Inflammatory macrophage treated with lipopolysaccharide for 4 hours (primary cell): ENCODE measurements at places on chromosomes 2 and 18.
A peak's percentile ranks its signal among the peaks of the same experiment; 100 is the strongest.

DNA sequence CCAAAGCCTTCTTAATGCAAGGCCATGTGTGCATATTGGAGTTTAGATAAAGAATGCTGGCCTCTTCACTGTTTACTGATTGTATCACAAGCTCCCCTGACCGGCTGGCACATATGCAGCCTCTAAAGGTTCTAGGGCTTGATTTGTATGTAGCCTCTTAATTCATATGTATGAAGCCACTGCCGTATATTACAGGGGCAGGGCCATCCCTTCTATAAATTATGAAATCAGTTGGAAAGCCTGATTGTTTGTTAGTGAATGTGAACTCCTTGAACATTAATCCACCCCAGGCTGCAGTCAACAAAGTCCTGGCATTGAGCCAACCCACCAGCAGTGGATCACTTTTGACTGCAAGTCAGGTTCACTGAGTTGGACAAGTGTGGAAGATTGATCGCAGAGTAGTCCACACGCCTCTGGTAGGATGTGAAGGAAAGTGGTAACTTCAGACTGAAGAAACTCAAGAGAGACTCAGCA lies 61.6 kb upstream of the PARD3B start:
- no peak for DNase-seq

- peak; percentile 10 for DNase-seq
Measured at GRCh38 chr2:85257359-85257969, 70.3 kb downstream of the TGOLN2 start.

DNA sequence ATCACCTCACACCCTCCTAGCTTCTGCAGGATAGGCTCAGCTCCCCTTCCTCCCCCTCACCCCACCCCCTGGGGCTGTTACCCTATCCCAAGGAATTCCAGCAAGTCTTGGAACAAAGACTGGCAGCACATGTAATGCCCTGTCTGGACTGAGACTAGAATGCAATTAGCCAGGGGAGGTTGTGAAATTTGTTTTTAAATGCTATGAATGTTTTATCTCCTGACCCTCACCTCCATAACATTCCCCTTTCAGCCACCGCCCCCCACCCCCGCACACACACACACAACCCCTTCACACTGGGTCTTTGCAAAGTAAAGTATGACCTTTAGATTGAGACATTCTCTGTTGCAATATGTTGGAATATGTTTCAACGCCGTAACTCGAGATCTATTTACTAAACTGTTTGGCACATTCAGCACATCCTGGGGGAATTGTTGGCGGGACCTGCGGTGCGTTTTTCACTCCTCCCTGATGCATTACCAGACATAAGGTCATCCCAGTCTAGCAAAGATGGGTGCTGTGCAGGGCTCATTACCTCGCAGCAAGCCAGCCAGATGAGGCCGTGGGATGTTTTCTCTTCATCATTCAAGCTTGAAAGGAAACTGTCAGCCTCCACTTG lies 290.7 kb upstream of the SLC14A2 start:
- no peak for DNase-seq

DNA sequence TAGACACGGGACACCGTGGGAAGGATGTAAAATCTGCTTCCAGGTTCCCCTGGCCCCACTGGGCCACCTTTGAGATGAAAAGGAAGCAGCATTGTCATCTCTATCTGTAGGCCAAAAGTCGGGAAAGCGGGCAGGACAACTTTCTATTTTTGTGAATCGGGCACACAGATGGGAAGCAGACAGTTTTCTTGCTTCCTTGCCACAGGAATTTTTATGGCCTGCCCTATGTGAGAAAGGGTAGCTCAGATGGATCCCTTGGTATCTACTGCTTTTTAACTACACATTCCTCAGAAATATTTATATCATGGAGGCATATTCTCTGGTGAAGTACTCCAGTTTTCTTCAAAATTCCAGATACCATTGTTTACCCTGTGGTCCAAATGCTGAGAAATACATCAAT lies 735.5 kb downstream of the CBLN2 start:
- no peak for DNase-seq

DNA sequence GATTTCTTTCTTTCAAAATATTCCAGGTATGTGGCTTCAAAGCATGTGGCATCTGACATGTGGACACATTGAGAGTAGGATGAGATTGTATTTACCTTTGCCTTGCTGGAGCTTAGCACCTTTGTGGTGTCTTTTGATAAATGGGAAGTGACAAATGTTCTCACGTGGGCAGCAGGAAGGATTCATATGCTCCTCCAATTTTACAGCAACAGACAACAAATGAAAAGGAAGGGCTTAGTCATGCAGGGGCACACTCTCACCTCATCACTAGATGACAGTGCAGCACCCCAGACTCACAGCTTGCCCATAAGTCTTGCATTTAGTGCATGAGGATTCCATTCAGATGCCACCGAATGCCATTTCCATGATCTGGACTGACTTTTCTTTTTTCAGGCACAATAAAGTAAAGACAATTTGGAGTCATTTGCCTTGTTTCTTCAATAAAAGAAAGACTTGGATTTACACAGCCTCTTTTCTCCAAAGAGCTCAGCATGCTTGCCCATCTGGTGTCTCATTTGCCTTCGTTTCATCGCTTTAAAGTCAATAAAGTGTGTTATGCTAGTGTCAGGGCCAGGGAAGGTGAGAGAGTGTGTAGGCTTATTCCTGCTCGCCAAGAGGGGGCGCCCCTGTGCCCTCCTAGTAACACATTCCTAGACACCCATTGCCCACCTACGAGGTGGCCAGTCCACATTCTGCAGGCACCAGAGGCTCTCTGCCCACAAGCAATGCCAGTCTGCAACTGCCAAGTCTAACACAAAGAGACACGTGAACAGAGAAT lies 39.6 kb upstream of the DAPL1 start:
- no peak for DNase-seq

DNA sequence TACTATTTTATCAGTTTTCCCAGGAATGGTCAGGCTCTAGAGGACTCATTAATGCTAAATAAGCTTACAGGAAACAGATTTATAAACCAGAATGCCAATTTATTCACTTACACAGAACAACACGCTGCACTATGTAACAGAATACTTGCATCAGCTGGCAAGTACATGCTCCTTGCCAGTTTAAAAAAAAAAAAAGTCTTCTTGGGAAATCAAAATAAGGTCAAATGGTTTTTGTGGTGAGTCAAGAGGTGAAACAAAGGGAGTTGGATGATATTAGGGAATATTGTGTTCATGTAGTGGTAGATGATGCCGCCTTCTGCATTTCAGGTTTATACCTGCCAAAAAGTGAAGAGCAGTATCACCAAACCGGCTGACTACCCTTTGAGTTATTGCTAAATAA lies 1322.1 kb upstream of the ZEB2 start:
- no peak for DNase-seq

GRCh38 chr2:60354713-60355112 lies 198.7 kb downstream of the BCL11A start:
- no peak for DNase-seq

DNA sequence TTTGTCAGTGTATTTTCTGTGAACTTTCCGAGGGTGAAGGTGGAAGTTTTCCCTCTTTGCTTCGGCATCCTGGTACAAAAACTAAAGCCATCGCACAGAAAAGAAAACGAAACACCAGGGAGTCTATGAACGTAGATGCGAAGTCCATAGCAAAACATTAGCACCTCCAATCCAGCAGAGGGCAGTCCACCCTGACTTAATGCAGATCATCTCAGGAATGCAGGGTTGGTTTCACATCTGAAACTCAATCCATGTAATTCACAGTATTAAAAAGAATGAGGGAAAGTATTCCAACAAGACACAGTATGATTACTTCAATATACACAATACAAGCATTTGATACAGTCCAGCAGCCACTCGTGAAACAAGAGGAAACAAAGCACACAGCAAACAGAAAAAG lies 70.8 kb downstream of the RTP5 start:
- no peak for DNase-seq

DNA sequence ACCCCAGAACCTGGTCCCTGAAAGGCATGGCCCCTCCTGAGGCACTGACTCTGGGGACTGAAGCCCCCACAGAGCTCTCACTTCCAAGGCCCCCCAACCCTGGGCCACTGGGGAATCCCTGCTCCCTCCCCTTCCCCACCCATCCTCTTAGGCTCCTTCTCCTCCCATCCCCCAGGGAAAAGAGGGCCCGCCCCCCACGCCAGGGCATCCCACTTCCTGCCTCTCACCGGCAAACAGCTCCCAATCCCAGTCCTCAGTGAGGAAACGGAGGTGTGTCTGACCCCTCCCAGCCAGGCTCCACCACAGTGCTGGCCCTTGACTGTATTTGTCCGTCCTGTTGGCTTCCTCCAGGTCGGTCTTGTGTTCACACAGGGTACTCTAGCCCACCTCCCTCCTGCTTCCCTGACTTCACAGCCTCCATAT lies 35.0 kb upstream of the PTMA start:
- no peak for DNase-seq

- no peak for DNase-seq
Measured at GRCh38 chr2:135993421-135993820, 8.0 kb upstream of the DARS1 start.

GRCh38 chr2:74688881-74689280 lies 34.8 kb downstream of the SEMA4F start:
- DNase-seq, result no peak

DNA sequence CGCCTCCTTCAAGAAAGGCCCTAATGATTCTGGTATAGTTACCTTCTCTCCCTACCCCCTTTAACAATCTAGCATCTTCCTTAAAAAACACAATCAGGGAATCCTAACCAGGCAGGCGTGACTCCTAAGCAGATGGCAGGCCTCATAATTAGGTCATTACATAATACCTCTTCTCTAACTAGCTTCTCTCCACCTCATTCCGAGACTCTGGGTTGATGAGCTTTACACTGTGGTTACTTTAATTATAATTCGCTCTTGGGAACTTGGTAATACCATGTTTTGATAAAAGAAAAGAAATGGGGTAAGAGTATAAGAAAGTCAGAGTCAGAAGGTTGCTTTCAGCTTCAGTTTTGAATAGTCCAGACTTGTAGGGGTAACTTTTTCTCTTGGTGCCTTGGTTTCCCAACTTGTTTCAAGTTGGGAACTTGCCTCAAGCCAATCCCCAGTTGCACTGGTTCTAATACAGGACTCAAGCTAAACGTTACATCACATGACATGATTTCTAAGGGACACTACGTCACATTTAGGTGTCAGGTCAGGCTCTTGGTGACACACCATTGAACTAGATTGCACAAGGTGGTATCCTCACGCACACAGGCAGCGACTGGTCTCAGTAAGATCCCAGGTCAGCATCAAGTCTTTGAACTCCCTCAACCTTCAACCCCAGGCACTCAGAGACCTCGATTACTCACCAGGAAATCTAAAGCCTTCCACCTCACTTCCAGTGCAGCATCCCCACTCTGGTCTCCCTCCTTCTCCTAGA lies 59.2 kb downstream of the AAK1 start:
- peak; percentile 63 for DNase-seq

- DNase-seq, result no peak
Measured at GRCh38 chr2:104897515-104898184, 43.7 kb downstream of the POU3F3 start.

GRCh38 chr2:233982421-233983121 lies 65.4 kb downstream of the TRPM8 start:
- DNase-seq, result no peak

- DNase-seq, result no peak
Measured at GRCh38 chr2:166357068-166357949, 18.4 kb downstream of the SCN9A start.

DNA sequence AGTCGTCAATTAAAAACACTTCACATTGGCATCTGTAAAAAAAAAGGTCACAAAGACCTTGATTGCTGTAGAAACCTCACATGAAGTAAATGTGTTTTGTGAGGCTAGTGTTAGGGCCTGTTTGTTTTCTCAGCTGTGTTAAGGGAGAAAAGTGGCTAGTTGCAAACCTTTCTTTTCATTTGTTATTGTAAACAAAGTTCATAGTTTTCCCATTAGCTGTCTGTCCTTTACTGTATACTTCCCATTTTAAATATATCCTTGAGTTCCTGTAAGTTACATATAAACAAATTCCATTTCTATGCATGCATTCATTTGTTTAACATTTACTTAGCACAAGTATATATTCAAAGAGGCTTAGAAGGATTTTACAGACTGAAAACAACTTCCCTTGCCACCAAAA lies 1250.2 kb downstream of the LRP1B start:
- no peak for DNase-seq

DNA sequence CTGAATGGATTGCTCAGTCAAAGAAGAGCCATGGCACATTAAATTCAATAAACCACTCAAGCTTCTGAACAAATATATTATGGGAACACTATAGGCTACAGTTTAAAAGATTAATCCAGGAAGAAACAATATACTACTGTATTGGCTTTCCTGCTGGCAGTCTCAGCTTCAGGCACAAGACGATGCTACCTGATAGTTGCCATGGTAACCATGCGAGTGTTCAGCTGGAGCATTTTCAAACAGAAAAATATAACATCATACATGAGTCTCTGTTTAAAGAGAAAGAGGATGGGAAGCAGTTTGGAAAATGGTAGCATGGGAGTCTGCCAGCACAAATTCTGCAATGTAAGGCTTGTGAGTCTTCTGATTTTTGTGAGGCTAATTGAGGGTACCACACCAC lies 65.9 kb upstream of the CPO start:
- DNase-seq, result no peak

- DNase-seq, result no peak
Measured at GRCh38 chr2:2286592-2286991, 44.5 kb downstream of the MYT1L start.

GRCh38 chr2:9336576-9337314 lies 86.6 kb downstream of the ITGB1BP1 start:
- DNase-seq, result no peak

DNA sequence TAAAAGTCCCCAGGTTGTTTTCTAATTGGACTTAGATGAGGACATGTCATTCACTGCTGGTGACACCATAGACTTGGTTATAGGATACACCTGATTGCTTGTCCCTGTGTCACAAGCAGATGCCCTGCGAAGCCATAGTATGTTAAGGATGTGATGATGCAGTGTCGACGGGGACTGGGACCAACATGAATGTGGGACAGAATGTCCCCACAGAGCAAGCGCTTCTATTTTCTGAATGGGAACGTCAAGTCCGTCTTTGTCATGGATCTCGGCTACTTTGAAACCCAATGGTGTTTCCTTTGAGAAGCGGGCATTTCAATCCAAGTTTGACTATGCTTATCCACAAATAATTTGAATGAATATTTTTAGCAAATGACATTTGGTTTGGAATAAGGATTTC lies 2.1 kb downstream of the GCG start:
- DNase-seq, result no peak

- DNase-seq, result no peak
Measured at GRCh38 chr2:233801357-233802131, 23.4 kb downstream of the MROH2A start.

GRCh38 chr2:3287896-3288295 lies 89.7 kb downstream of the EIPR1 start:
- no peak for DNase-seq
